ENCODE measurements at places on chromosomes 3 and 15.

- DNase-seq: no peak
Observed at GRCh38 chr15:58704155-58704865, 45.2 kb downstream of the ADAM10 start.

DNA sequence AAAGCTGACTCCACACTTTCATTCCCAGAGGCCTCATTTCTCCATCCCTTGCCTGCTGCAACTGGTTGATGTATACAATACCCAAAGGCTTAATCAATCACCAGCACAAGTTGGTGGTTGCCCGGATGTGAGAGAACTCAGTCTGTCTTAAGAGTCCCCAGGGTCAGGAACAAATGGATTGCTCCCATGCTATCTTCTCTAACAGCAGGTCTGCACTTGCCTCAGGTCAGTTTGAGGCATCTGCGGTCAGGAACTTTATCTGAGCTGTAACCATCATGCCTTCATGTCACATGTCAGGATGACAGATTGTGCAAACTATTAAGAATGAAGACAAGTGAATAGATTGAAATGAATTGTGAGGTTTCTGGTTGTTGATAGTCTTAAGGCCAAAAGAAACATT is 56.1 kb downstream of the BFSP2 start:
- no peak for DNase-seq

DNA sequence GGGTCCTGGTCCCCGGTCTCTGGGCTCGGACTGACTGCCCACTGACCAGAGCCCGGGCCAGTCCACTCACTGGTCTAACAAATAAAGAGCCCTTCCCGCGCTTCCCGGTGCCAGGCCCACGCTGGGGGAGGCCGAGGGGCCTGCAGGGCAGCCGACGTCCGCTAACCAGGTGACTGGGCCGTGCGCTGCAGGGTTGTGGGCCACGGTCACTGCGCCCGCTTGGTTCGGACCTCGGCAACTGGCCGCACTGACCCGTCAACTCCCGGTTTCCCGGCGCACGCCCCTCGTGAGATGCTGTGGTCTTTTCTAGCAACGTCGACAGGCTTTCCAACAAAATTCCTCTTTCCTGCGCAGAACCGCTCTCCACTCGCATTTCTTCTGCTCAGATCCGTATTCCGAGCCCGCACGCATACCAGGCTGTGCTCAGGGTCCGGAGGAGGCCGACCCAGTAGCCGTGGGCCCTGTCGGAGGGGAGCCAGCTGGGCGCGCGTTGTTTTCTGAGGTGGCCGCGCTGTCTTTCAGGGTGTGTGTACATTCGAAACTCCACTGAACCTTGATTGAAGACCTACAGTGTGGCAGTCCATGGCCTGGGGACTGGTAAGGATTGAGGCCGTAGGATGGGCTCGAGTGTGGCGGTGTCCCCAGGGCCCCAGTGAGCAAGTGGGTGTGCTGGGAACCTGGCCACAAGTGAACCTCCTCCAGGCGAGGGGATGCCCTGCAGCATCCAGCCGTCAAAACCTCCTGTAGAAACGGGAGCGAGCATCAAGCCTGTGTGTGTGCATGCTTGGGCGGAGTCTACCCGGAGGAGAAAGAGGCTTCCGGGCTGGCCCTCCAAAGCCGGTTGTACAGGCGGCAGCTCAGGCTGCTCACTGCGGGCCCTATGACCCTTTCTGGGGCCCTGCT is 875 bp upstream of the NT5DC2 start:
- DNase-seq: no peak

GRCh38 chr3:33058765-33059164 is 38.2 kb downstream of the GLB1 start:
- no peak for DNase-seq

DNA sequence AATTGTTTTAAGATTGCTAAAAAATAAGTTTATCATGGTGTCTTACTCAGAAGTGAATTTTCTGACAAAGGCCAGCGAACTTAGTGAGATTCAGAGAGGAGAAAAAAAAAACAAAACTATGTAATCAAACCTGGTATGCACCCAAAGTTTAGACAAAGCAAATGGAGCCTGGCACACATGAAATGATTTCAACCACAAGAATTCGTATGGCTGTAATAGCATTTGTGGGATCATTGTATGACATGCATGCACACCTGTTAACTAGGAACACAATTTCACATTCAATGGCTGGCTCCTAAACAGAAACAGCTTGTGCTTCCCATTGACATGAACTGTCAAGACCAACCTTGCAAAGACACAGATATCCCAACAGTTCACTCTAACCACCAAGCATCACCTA is 94.6 kb downstream of the ZIC4 start:
- DNase-seq: no peak

DNA sequence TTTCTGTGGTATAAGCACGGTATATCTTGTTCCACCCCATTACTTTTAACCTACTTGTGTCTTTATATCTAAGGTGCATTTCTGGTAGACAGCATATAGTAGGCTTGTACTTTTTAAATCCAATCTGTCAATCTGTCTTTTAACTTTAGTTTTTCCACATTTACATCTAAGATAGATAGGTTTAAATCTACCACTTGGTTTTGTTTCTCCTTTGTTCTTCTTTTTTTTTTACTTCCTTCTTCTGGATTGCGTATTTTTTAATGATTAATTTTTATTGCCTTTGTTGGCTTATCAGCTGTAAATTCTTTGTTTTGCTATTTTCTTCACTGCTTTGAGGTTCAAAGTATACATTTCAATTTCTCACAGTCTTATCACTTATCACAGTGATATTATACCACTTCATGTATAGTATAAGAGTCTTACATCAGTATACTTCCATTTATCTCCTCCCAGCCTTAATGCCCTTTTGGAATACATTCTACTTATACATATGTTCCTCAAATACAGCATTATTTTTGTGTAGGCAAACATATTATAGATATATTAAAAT is 31.0 kb downstream of the IQCB1 start:
- no peak for DNase-seq

DNA sequence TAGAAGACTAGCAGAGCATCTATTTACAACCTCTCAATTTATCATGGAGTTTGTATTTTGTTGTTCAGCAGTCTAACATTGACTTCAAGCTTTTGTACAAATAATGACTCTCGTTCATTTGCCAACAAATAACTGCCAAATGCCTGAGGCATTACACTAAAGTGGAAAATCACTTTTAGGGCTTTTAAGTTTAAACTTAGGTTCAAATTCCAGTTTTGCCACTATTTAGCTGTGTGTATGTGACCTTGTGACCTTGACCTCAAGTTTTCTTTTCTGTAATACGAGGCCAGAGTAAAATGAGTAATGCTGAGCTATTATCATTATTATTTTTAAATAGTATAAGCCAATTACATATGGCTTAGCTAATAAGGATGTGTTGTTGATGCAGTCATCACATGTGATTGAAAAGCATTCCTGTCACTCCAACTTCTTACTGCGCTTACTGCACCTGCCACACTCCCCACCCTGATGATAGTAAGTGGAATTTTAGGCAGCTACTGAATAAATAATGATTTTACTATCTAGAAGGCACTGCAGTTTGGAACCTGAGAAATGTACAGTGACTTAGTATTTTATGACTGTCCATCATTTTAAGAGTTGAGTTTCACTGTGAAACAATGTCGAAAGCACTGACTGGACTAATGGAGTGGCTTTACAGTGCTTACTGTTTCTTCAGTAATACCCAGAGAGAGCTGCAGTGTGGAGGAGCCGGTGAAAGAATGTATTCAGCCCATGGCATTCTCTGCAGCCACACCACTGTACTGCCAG is 16.3 kb downstream of the ARL8B start:
- DNase-seq: no peak

DNA sequence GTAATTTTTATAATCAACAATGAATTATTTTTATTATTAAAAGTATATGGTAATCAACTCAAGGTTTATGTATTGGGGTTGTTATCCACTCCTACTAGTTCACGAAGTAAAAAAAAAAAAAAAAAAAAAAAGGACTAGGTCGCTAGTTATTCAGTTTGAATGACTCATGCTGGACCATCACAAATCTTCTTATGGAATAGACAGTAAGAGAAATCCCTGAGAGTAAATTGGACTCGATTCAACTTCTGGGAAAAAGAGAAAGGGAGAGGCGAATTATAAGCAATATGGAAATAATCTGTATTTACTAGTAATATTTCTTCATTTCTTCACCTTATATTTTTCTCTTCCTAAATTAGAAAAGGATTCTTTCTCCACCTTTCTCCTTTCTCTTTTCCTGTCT is 2.0 kb downstream of the MYEF2 start:
- no peak for DNase-seq
